IMR-90 (cell line): ENCODE measurements at places on chromosomes 16 and 17. TPM values are rescaled to one million over a fixed set of nuclear protein-coding genes. Genes with fewer than 3 reads are reported as not detected.

GRCh38 chr17:70961341-70961740 is 792.0 kb downstream of the KCNJ2 start:
- DNase-seq = peak; percentile 24

GRCh38 chr16:1651974-1652312 is 26.1 kb upstream of the JPT2 start:
- no peak for DNase-seq

DNA sequence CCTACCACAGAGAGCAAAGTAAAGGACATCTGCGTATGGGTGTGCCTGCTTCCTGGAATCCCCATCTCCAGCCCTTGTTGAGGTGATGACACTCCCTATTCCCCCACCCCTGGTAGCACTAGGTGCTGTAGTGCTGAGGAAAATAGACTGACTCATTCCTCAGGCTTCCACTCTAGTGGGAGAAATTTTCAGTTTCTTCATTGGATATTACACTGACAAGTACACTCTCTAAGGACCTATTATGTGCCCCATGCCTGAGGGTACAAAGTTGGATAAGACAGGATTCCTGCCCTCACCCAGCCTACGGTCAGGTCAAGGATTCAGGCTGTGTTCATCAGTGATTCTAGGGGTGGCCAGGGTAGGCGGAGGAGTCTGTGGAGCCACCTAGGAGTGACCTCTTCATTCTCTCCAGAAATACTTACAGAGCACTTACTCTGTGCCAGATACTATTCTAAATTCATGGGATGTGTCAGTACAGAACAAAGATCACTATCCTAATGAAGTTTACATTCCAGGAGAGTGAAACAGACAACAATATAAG is 4.5 kb upstream of the ZC3H7A start:
- peak; percentile 65 for DNase-seq

- DNase-seq = no peak
Measured at GRCh38 chr17:49941427-49941826, 27.6 kb upstream of the DLX4 start.

GRCh38 chr16:17944345-17944744 is 392.2 kb downstream of the NPIPA8 start:
- DNase-seq = no peak

DNA sequence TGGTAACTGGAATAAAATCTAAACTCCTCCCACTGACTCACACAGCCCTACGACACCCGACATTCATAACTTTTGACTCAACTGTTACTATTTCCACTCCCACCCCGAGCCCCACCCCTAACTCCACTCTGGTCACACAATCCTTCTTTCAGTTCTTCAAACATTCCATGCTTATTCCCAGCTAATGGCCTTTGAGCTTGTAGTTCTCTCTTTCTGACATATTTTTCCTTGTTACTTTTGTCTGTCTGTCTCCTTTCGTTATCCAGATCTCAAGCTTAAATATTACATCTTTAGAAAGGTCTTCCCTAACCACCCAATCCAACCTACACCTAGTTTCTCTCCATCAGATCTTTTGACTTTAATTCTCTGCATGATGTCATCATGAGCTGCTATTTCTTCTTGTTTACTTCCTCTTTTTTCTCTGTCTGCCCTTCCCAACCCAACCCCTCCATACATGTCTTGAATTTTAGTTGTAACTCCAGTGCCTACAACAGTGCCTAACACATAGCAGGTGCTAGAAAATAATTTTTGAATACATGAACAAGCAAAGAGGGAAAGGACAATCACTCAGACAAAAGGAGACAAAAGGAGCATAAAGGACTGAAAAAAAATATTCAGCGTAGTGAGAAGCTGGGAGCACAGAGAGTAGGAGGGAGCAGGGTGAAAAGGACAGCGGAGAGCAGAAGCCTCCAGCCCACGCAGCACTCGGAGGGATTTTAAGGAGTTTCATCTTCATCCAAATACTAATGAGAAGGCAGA is 65.2 kb upstream of the SMIM36 start:
- DNase-seq = peak; percentile 75

GRCh38 chr16:23145186-23145585 is 4.1 kb downstream of the USP31 start:
- no peak for DNase-seq

DNA sequence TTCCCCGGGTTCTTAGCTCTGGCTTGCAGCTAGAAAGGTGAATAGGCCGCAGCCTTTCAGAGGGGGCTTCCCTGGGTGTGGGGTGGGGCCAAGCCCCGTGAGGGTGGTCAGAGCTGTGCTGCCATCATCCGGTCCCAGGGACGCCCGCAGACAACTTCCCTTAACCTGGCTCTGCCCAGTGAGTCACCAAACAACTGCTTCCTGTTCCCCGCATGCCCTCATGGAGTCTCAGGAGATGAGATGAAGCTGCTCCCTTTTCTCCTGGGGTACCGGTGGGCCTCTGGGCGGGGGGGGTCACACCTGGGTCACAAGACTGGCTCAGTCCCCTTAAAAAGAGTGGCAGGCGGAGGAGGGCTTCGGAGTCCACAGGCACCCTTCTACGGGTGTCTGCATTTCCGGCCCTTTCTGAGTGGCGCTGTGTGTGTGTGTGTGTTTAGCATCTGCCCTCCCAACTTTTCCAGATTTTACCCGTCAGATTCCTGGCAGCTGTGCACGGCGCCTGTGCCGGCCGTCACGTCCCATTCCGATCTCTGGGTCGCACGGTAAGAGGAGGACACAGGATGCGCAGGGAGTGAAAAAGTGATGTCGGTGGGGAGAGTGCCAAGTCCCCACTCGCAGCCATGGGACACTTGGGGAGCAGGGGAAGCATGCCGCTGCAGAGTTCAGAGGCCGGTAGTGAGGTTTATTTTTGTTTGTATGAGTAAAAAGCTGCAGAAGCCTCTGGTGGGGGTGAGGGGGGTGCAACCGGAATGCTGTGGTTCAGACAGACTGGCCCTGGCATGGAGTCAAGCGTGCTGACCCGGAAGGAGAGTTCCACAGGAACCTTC is 16.8 kb downstream of the HIC1 start:
- DNase-seq = peak; percentile 93

DNA sequence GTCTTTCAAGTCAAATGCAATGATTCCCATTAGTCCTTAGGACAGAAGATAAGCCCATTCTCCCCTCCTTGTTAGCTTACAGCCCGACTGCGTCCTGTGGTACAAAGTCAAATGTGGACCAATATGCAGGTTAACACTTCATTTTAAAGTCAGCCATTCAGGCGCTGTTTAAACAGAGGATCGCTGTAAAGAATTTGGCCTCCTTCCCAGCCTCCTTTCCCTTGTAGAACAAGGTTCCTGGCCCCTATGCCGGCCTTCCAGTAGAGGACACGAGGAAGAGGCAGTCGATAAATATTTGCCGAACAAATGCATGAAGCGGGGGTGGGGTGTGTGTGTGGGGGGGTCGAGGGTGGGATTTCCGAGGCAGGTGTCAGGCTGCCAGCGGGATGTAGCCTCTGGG is 4.3 kb downstream of the SDK2 start:
- no peak for DNase-seq

- no peak for DNase-seq
Measured at GRCh38 chr17:82433560-82434215, 15.3 kb upstream of the OGFOD3 start.

- DNase-seq = no peak
Measured at GRCh38 chr17:61463316-61464129, 11.3 kb downstream of the TBX4 start.

DNA sequence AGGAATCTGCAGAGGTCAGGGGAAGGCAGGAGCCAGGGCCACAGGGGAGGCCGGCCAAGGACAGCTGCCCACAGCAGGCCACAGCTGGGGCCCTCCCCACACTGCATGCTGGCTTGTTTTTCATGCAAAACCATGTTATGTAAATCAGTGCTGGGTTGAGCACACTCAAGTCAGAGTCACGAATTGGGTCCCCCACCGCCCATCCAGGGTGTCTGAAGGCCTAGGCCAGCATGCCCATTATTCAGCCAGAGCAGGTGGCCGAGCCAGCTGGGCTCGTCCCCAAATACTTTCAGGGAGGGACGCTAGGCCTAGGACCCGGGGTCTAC is 51.2 kb upstream of the TOB1 start:
- DNase-seq = no peak

- no peak for DNase-seq
Measured at GRCh38 chr17:73394512-73395450, 83.0 kb upstream of the CDC42EP4 start.

DNA sequence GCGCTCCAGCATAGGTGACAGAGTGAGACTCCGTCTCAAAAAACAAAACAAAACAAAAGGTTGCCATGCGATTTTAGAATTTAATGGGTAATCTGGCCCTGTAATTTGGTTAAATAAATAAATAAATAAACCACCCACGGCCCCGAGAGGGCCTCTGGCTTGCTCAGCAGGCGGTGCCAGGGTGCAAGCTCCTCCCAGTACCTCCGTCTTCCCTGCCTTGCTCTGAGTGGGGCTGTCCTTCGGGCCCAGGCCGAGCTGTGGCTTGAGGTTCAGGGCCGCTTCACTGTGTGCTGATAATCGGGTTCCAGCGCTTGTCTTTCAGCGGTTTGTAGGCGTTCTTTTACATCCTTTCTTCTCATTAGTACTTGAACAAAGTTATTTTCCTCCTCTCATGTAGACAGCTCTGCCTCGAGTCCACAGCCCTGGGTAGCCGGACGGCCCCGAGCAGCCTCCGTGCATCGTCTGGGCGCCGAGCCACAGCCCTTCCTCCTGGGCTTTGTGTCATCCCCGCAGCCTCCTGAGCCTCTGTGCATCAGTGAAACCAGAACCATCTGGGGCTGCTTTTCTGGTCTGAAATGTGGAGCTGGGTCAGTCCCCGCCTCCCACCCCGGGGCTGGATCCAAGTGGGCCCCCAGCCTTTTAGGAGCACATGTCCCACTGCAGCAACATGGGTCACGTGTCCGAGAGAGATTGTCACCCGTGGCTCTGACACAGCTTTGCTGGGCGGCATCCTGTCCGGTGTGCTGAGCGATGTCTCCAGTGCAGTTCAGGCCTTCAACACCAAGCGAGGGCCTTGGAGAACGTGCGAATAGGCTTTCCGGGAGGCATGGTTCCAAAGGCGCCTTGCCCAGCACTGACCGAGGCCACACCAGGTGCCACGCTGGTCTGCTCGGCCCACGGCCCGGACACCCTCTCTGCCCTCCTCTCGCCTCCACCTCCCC is 157.4 kb upstream of the CHMP6 start:
- DNase-seq = peak; percentile 73

GRCh38 chr16:55835581-55835980 is 2.7 kb upstream of the CES1 start:
- DNase-seq = no peak

- DNase-seq = no peak
Measured at GRCh38 chr17:74527081-74527480, 4.2 kb downstream of the CD300LB start.

GRCh38 chr16:57775661-57776469 is 26.4 kb downstream of the KIFC3 start:
- DNase-seq = no peak

DNA sequence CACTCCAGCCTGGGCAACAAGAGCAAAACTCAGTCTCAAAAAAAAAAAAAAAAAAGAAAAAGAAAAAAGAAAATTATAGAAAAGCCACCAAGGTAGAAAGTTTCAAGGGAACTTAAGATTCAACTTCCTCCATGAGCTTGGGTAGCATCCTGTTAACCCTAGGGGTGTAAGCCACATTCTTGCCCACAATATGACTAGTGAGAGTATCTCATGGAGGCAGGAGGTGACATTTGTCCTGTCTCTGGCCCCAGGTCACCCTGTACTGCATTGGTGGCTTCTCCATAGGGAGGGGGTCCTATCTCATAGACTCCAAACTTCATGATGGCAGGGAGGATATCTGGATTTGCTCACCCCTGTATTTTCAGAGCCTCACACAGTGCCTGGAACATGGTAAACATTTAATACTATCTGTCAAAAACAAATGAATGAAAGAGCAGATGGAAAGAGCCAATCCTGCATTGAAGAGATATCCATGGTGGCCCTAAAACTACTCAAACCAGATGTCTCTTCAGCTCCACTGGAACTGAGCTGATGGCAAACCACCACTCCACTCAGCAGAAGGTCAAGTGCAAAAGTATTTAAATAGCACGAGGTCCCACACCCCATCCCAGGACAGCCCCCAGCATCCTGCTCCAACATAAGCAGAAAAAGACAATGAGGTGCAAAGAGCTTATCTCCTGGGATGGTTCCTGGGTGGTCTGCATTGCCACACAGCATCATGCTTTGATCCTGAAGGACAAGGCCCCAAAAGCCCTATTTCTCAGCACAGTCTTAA is 50.3 kb downstream of the EMP2 start:
- DNase-seq = no peak

DNA sequence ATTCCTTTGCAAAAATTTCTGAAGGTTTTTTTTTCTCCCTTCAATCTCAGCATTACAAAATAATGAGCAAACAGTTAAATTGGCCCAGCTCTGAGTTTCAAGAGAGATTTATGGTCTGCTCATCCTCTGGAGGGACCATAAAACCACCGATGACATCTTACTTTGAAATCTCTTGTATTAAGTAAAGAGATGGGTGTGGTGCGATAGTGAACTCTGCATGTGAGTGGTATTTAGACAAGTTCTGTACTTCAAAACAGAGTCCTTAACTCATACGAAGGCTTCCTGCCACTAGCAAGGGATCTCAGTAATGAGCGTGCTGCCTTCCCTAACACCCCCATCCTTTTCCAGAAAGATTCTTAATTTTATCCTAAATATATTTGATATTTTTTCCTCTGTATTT is 2.1 kb downstream of the FAM20A start:
- no peak for DNase-seq

GRCh38 chr17:17034496-17035075 is 7.7 kb upstream of the MPRIP start:
- no peak for DNase-seq

DNA sequence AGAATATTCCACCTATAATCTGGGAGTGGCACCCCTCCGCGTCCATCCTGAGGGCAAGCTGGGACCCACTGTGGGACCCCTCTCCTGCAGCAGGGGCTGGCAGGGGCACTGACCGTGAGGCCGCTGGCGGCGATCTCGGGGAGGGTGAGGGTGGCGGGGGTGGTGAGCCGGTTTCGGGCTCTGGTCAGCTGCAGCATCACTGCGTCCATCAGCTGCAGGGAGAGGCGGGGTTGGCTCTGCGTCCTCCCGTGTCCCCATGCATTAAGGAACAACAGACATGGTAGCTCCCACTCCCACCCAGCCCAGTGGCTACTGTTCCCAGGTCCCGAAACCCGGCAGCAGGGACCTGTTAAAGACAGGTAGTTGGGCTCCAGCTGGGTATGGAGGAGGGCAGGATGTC is 3.3 kb downstream of the SMIM22 start:
- DNase-seq = no peak

Gene DNAH17
- not detected in 2 replicates for total RNA-seq

Gene TPSAB1
- not detected in 2 replicates for total RNA-seq

Gene ADAD2
- total RNA-seq = not detected in 2 replicates

Gene NTN1
- total RNA-seq = under 0.01 TPM in 1 of 2 replicates, not detected in the other

Gene MYOCD
- 19.7 and 20.1 TPM in 2 replicates for total RNA-seq

Gene MYH8
- not detected in 2 replicates for total RNA-seq
